ENCODE measurements at places on chromosomes 1 and 21.

DNA sequence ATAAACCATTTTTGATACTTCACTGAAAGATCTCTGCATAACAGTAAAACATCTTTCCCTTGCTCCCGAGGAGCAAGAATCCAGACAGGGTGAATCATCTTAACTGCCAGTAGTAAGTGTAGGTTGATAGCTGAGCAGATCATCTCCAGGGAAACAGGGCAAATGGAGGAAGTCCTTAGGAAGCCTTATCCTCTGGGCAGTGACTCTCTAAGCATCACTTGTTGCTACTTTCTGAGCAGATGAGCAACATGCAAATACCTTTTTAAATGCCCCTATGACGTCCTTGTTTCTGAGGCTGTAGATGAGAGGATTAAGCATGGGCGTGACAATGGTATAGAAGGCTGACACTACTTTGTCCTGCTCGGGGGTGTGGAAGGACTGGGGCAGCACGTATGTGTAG lies 8.9 kb downstream of the OR2T11 start:
- no peak for DNase-seq

- DNase-seq = no peak
Observed at GRCh38 chr1:244370060-244370637, 81.6 kb downstream of the ADSS2 start.

GRCh38 chr1:18918417-18918816 lies 16.1 kb upstream of the ALDH4A1 start:
- no peak for DNase-seq

DNA sequence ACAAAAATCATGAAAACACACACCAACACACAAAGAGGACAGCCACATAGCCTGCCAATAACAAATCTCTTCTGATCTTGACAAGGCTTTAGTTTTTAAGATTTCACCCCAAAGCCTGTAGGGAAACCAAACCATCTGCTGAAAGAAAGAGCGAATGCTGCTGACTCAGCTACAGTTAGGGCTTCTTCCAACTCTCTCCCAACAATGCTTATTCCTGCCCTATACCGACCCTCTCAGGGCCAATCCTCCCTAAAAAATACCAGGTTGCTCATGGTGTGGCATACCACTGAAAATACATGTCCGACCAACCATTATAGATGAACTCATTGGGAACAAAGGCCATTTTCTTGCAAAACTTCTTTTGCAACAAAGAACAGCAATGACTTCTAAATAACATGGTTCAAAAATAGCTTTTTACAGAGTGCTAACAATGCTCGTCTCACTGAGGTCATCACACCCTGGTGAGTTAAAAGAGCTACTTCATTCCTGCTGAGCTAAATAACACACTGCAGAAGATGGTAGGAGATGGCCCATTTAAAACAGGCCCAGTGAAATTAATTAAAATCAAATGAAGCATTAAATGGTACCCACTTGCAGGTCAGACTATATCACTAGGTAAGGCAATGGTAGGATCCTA lies 86.1 kb downstream of the KIAA0319L start:
- no peak for DNase-seq

DNA sequence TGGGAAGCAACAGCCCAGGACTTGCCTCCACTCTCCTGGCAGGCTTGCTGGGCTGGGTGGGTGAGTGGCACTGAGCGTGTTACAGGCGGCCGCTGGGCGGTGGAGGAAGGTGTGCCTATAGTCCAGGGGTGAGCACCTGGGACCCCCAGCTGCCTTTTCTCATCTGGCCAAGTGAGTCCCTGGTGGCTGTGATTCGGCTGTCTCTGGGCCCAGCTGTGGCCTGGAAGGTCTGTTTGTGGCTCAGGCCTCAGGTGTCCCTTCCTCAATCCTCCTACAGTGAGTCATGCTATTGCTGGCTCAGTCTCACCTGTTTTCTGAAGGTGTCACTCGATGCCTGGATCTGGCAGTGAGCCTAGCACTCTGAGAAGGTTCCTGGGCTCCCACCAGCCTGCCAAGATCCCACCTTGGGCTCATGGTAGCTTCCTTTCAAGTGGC lies 564.2 kb downstream of the PTPRU start:
- no peak for DNase-seq

- no peak for DNase-seq
Observed at GRCh38 chr1:200272481-200273068, 137.3 kb downstream of the ZNF281 start.

GRCh38 chr1:151243683-151244216 lies 10.8 kb upstream of the PSMD4 start:
- DNase-seq = no peak

DNA sequence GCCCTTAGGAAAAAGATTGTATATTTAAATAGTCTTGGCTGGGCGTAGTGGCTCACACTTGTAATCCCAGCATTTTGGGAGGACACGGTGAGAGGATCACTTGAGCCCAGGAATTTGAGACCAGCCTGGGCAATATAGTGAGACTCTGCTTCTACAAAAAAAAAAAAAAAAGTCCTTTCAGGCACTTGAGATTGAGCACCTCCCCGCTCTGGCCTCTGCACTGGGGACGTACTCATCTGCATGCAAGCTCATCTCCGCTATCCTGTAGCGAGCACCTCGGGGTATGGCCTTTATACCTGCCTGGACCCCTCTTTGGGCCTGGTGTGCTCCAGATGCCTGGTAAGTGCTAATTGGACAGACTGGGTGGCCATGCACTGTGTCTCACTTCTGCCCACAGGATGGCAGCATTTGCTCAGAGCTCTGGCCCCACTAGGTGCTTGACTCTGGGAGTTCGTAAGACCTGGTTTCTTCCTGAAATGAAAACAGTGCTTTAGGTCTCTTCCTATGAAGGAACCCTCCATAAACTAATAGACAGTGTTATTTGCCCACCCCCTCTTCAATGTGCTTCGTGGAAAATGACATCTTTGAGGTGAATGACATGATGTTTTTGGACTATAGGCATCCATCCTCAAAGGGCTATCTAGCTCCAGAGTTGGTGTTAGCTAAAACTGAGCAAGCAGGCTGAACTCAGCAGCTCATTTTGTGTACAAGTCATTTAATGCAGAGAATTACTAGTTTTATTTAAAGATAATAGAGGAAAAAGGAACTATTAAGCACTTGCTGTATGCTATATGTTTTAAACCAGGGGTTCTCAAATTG lies 61.7 kb upstream of the ADAR start:
- peak; percentile 62 for DNase-seq

DNA sequence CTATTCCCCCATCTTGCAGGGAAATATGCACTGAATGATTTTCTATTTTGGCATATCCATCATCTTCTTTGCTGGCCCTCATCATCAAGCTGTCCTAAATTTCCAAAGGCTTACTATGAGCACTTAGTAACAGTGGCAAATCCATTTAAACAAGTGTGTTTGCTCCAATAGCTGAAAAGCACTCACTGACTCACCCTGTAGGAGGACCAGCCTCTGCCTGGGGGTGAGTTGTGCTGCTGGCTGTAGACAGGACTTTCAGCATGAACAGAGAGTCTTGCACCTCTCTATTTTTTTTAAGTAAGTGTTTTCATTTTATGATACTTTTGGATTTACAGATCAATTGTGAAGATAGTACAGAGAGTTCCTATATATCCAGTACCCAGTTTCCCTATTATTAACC lies 97.3 kb downstream of the SLC35F3 start:
- no peak for DNase-seq

DNA sequence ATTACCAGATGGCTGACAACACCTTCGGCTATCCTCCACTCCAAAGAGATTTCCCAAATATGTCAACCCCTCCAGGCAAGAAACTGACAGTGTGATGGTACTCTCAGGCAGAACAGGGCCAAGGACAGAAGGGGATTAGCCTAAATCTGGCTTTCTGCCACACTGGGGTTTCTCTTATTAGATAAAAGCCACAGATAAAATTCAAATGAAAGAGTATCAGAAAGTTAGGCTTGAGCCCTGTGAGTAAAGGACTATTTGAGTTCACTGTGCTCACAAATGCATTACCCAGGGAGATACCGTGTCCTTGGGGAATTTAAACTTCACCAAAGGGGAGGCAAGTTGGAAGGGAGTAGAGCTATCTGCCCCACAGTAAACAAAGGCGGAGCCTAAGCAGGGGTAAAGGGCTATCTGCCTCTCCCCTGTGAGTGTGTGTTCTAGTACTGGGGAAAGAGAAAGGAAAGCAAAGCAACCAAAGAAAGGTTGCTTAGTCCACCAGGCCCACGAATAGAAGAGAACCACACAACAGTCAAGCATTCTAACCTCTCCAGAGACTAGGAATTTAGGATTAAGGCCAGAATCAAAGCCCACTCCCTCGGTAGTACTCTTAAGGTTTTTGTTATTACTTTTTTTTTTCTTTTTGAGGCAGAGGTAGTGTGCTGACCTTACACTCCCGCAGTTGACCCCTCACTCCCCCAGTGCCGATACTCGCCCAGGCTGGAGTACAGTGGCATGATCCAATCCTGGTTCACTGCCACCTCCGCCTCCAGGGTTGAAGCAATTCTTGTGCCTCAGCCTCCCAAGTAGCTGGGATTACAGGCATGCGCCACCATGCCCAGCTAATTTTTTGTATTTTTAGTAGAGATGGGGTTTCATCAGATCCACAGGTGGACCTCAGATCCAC lies 12.7 kb downstream of the TPM3 start:
- DNase-seq = no peak

GRCh38 chr1:156510709-156511108 lies 10.1 kb upstream of the MEF2D start:
- DNase-seq = peak; percentile 88

DNA sequence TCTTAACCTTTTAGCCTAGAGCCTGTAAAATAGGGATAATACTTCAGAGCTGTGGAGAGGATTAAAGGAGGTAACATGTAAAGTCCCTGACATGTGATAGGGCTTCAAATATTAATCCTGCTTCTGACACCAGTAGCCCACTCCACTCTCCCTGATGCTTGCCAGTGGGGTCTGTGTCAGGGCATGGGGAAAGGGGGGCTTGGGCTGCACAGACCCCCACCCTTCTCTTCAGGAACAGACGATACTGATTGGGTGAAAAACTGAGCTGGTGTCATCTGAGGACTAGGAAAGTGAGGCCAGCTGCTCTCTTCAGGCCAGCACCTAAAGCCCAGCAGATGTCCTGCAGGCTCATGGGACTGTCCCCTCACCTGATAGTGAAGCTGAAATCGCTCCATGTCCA lies 27.0 kb upstream of the MEF2D start:
- no peak for DNase-seq

DNA sequence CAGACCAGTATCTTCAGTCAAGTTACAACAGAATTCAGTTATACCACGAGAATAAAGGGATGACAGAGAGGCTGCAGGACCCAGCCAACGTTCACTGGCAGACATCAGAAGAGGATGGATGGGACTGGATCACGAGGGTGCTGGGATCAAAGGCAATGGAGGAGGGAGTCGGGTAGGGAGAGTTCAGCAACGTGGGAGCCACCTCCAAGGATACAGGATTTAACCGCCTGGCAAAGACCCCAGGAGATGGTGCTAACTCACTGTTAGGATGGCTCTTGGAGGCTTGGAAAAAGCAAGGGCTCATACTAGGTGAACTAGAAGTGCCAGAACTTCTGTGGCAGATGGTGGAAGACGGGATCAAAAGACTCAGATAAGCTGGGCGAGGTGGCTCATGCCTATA lies 99.1 kb upstream of the DISP3 start:
- no peak for DNase-seq

DNA sequence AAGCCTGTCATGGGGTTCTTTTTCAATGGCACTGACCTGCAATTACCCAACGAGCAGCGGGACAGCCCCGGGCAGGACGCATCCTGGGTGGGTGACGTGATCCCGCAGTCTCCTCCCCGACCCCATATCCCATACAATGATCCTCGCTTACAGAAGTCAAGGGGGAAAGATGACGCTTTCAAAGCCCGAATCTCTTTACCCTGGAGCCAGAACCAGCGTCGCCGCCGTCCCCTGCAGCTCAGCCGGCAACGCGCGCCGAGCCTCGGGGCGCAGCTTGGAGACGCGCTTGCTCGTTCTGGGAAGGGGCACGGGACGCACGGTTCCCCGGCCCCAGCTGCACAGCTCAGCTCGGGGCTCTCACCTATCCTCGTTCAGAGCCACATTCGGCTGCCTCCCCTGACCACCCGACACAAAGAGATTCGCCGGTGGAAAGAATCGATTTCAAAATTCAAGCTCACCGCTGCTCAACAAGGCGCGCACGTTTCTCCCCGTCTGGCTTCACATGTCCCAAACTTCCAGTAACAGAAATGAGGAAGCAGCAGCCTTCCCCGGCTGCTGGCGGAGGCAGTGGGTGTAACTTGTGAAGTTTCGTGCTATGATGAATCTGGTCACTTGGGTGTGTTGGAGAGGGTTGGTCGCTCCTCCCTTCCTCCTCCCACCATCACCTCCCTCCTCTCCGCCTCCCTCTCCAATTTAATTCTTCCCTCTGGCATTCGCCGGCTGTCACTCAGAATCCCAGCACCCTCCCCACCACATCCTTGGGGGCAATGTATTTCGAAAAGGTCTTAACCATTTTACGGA lies at the start of gene TIAM1:
TIAM1 (minus strand) TSS at position 582 of the 801 bp plus-strand sequence. CDS start 77,289 bp downstream, outside the sequence.
- DNase-seq = no peak

GRCh38 chr1:36492491-36492890 lies 9.8 kb upstream of the CSF3R start:
- DNase-seq = no peak

DNA sequence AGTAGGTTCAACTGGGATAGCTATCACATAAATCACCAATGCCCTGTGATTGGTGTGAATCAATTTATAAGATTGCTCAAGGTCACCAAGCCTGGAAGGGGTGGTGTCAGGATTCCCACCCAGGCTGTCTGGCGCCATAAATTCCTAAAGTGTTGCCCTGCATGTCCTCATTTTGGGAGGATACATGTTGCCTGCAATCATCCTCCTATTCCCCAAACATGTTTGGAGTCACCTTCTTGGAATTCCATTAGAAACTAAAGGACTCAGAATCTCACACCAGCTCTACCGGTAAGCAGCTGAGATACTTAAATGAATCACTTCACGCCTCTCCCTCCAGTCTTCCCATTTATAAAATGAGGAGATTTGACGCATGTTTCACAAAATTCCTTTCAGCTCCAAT lies 54.1 kb upstream of the SLC45A1 start:
- no peak for DNase-seq

GRCh38 chr1:168252204-168252733 lies 26.5 kb downstream of the SFT2D2 start:
- no peak for DNase-seq

- DNase-seq = no peak
Observed at GRCh38 chr1:50393522-50394120, 29.6 kb downstream of the DMRTA2 start.

- peak; percentile 84 for DNase-seq
Observed at GRCh38 chr1:181033799-181034451, at the start of gene MR1. TSS of gene MR1 (plus strand) at chr1:181033983. CDS start at chr1:181034008, 25 bp downstream.

DNA sequence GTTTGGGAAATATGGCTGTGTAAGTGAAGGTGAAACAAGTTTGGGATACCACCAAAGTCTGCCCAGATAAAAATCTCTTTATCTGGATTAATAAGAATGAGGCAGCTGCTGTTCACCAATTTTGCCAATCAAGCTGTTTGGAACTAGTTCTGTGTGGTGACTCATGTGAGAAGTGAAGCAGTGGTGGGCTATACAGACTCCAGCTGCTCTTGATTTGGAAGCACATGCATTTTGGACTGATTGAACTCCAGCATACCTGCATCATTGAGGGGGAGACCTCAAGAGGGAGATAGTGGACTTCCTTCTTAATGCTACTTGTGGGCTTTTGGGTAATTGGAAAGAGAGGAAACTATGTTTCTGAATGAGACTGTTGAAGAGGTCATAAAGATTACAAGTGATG lies 99.2 kb upstream of the B3GALT2 start:
- no peak for DNase-seq
